ENCODE measurements at places on chromosomes 1 and 21.
A peak's percentile ranks its signal among the peaks of the same experiment; 100 is the strongest.

DNA sequence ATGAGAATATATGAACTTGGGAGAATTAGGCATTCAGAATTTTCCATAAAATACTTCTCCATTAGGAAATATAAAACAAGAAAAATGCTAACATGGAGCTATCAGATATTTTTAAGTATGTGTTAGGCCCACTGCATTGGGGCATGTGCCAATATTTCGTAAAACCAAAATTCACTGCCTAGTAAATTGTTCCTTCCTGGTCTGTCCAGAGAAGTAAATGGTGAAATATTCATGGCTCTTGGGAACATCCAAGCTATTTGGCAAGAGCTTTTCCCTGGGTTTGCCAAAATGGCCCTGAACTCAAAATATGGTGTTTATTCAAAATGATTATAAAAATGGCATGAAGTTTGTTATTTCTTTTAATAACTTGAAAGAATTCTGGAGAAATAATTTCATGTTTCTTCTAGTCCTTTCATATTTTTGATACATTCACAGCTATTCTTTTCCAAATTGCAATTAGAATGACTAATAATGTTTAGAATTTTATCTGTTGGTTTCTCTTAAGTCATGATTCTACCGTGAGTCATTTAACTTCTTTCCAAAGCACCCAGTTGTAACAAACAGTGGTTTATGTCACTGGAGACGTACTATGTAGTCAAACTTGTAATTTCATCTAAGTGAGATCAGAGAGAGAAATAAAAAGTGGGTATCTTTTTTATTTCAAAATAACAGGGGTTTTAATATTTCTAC lies 25.7 kb upstream of the SLC19A2 start:
- DNase-seq: peak; percentile 55

GRCh38 chr1:183330335-183330734 lies 87.8 kb downstream of the NMNAT2 start:
- no peak for DNase-seq

DNA sequence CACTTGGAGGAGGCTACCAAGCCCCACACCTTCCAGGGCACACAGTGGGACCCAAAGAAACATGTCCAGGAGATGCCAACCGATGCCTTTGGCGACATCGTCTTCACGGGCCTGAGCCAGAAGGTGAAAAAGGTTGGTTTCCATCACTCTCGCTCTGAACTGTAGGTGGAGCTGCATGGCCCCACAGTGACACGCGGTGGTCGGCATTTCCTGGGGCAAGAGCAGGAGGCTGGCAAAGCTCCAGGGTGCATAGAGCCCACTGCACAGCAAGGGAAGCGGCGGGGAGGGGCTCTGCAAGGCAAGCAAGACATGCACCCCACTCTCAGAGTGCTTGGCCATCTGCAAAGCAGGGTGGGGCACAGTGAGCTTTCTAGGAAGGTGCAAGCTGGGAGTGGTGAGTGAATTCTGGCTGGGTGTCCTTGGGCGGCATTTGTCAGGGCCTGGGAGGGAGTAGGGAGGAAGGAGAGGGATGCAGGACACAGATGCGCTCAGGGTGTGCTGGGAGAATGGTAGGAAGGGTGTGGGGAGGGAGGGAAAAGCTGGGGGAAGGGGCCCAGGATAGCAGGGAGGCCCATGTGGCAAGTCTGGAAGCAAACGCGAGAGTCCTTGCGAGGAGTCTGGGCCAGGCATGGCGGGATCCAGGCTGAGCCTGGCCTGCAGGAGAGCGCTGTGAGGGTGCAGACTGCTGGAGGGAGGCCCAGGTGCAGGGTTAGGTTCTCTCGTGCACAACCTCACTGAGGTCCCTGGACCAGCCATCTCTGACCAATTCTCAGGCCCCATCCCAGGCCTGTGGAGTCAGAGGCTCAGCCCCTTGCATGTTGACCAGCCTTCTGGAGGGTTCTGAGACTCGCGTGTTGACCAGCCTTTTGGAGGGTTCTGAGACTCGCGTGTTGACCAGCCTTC lies 11.0 kb downstream of the TRPM2 start:
- DNase-seq: no peak

DNA sequence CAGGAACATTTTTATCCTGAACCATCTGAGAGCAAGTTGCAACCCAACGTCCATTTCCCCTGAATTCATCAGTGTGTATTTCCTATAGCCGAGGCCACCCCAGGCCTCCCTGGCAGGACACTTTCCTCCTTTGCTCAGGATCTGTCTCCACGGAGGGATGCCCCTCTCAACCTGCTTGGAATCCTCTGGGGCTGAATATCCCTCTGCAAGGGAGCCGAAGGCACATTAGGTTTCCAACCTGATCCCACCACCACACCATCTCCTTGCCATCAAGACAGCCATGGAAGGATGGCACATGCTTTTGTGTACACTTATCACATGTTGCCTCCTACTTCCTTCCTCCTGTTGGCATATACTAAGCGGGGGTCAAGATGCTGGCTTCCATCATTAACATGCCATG lies 74.8 kb upstream of the EDN2 start:
- no peak for DNase-seq

DNA sequence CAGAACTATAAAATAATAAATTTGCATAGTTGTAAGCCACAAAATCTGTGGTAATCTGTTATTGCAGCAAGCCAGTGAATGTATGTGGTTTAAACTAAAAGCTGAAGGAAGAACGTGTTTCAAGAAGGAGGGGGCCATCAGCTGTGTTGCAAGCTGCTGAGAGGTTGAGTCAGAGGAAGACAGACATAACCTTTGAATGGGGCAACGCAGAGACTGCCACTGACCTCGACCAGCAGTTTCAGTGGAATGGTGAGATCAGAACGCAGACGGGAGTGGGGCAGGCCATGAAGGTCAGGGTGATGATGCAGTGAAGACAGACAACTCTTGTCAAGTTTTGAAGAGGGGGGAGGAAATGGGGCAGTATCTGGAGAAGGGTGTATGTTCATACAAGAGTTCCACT lies 23.2 kb upstream of the QSOX1 start:
- DNase-seq: peak; percentile 55

- no peak for DNase-seq
Observed at GRCh38 chr1:241591736-241592135, 48.4 kb downstream of the CHML start.
